GM23338 (cell line): ENCODE measurements at places on chromosomes 4 and X. TPM values are rescaled to one million over a fixed set of nuclear protein-coding genes. Genes with fewer than 3 reads are reported as not detected.

SPIN2A gene
- polyA plus RNA-seq, result 3.5 and 5.2 TPM in 2 replicates

WAS gene
- 0.12 and 0.32 TPM in 2 replicates for polyA plus RNA-seq

BTK gene
- polyA plus RNA-seq, result 0.19 and 0.68 TPM in 2 replicates

CT45A5 gene
- polyA plus RNA-seq, result not detected in 2 replicates

C4orf51 gene
- polyA plus RNA-seq, result 0.71 TPM in 1 of 2 replicates, not detected in the other

TBC1D1 gene
- polyA plus RNA-seq, result 50.7 and 53.9 TPM in 2 replicates

IGSF1 gene
- 11.2 and 12.8 TPM in 2 replicates for polyA plus RNA-seq

FHDC1 gene
- 9.1 and 9.5 TPM in 2 replicates for polyA plus RNA-seq

POLN gene
- 1.8 and 4.0 TPM in 2 replicates for polyA plus RNA-seq

PDE6B gene
- 3.3 and 3.4 TPM in 2 replicates for polyA plus RNA-seq

ZXDB gene
- polyA plus RNA-seq, result 2.5 TPM in 2 replicates

PPP2R2C gene
- 0.77 and 1.3 TPM in 2 replicates for polyA plus RNA-seq

PCYT1B gene
- 5.8 and 6.9 TPM in 2 replicates for polyA plus RNA-seq

HTN1 gene
- polyA plus RNA-seq, result not detected in 2 replicates

TMPRSS11B gene
- polyA plus RNA-seq, result not detected in 2 replicates

SUPT20HL2 gene
- 0.08 TPM in 1 of 2 replicates, not detected in the other for polyA plus RNA-seq

CNKSR2 gene
- polyA plus RNA-seq, result 10.9 and 13.9 TPM in 2 replicates

TMEM184C gene
- 12.6 and 15.1 TPM in 2 replicates for polyA plus RNA-seq

AFAP1 gene
- polyA plus RNA-seq, result 5.4 and 6.5 TPM in 2 replicates
